Activated T-cell treated with anti-CD3 and anti-CD28 coated beads, Interleukin-2, amount 50 U/mL, for 24 hours (primary cell): ENCODE measurements at places on chromosomes 6 and 20.
A peak's percentile ranks its signal among the peaks of the same experiment; 100 is the strongest.

- DNase-seq = no peak
Measured at GRCh38 chr20:23255716-23256385, 94.7 kb upstream of the NXT1 start.

- DNase-seq = no peak
Measured at GRCh38 chr6:106967936-106968555, 6.5 kb downstream of the CD24 start.

DNA sequence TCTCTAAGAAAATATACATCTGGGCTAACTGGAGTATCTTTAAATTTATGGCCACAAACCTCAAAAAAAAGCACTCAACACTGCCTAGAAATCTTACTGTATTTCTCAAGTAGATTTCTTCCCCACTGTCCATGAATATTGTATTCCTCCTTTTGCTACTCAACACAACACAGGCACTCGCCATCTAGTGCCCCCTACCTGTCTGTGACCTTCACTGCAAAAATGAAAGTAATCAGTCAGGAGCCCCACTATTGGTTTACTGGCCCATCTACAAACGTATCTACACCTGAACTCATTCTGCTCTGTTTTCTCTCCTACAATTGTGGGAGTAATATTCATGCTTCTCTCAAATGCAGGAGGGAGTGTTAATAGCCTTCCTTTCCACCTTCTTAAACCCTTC lies 58.3 kb downstream of the LY86 start:
- DNase-seq = no peak

DNA sequence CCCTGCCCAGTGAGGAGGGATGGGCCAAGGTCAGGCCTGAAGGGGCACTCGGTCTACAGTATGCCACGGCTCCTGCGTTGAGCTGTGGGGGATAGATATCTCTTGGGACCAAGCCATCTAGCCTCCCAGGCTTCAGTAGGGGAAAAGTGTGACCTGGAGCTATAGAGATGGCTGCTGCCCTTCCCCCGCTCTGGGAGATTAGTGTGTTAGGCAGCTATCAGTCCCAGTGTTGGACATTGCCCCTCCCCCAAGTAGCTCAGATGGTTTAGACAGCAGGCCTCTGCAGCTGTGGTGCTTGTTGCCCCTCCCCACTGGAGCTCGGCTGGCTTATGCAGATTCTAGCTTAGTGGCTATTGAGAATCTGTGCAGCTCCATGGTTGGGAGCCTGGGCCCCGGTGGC lies 56.8 kb downstream of the KHDRBS2 start:
- DNase-seq = no peak

- no peak for DNase-seq
Measured at GRCh38 chr6:166023273-166023989, 144.2 kb downstream of the TBXT start.

DNA sequence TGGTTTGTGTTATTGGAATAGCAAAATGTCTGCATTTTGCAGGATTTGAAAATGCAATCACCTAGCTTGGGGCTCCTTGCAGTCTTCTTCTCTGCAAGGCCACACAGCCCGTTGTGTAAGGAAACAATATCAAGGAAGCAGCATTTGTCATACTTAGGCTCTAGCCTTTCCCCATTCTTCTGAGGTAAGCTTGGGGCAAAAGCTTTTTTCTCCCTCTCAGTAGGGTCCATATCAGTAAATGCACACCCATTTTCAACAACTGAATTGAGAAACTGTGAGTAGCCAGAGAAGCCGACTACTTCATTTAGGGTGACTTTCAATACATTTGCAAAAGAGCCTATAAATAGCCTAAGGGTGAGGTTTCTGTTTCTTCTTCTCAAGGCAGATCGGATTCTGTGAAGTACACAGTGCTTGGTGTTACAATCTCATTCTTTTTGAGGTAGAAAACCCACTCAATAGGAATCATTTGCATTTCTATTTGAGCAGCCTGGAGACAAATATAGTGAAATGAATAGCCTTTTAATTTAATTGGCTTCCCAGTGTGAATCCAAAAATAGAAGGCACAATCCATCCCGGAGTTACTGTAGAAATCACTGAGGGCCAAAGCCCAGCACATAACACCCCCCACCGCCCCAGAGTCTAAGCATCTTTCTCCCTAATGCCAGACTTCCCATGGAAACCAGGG lies 61.8 kb downstream of the BTBD3 start:
- no peak for DNase-seq

- no peak for DNase-seq
Measured at GRCh38 chr6:135022050-135022697, 32.4 kb downstream of the HBS1L start.

DNA sequence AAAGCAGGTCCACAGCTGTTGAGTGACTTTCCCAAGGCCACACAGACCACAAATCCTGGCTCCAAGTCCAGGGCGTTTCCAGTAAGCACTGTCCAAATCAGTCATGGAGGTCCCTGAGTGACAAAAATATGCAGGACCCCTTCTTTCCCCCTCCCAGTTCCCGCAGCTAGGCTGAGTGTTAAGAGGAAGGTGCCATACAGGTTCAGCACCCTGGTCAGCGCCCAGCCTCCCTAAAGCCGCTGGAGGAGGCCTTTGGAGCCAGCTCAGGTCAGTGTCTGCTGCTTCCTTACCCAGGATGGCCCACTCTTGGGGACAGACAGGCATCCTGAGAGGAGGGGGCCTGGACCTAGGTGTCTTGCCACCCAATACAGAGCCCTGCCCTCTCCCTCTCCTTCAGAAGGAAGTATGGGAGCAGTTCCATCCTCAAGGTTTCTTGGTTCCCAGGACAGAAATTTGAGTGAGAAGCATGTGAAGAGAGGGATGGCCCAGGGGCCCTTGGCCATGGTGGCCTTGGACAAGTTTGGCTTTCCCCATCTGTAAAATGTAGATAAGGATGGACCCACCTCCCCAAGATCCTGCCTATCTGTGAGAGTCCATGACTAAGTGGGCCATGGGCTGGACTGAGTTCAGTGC lies 13.2 kb downstream of the TMEM74B start:
- no peak for DNase-seq

- no peak for DNase-seq
Measured at GRCh38 chr6:50816947-50817645, 1.6 kb upstream of the TFAP2B start.

- no peak for DNase-seq
Measured at GRCh38 chr6:90421666-90422065, 125.0 kb upstream of the BACH2 start.

GRCh38 chr6:82088978-82089771 lies 158.4 kb downstream of the IBTK start:
- DNase-seq = no peak

GRCh38 chr20:54078296-54078984 lies 8.0 kb upstream of the BCAS1 start:
- peak; percentile 40 for DNase-seq

GRCh38 chr6:85451565-85452306 lies 1.9 kb downstream of the NT5E start:
- no peak for DNase-seq

GRCh38 chr6:11076540-11076939 lies 17.1 kb upstream of the SMIM13 start:
- no peak for DNase-seq

- DNase-seq = no peak
Measured at GRCh38 chr6:25995507-25995906, 32.9 kb downstream of the TRIM38 start.
